ENCODE measurements at places on chromosomes 12 and 14. TPM values are rescaled to one million over a fixed set of nuclear protein-coding genes. Genes with fewer than 3 reads are reported as not detected.

Gene PTPRO
- 2.3 TPM for total RNA-seq

Gene KLRD1
- 1.1 TPM for total RNA-seq

Gene CPNE6
- not detected for total RNA-seq

Gene MYF5
- total RNA-seq, result not detected

Gene DCAF5
- total RNA-seq, result 31.4 TPM

Gene NUP37
- total RNA-seq, result 63.6 TPM

Gene MYO1A
- 5.1 TPM for total RNA-seq

Gene TOMM20L
- total RNA-seq, result not detected

Gene MYH6
- 0.82 TPM for total RNA-seq

Measured in activated T-helper 17 cell treated with anti-CD3 and anti-CD28 coated beads, Interleukin-2, amount 50 U/mL, for 72 hours (primary cell).